ENCODE measurements at places on chromosomes 11 and 22.

DNA sequence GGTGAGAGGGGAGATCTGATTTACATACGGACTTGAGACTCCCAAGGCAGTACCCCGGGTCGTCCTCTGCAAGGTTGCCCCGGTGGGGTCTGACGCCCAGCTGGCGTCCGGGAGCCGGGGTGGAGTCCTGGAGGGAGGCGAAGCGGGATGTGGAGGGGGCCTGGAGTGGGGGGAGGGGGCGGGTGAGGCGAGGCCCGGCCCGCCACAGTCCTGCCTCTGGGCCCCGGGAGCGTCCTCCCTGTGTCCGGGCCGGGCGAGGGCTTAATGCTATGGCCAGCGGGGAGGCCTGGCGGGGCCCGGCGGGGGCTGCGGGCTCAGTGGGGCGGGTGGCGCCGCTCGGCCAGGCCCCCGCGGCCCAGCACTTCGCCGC is 2.4 kb upstream of the MYBPC3 start:
- no peak for DNase-seq

DNA sequence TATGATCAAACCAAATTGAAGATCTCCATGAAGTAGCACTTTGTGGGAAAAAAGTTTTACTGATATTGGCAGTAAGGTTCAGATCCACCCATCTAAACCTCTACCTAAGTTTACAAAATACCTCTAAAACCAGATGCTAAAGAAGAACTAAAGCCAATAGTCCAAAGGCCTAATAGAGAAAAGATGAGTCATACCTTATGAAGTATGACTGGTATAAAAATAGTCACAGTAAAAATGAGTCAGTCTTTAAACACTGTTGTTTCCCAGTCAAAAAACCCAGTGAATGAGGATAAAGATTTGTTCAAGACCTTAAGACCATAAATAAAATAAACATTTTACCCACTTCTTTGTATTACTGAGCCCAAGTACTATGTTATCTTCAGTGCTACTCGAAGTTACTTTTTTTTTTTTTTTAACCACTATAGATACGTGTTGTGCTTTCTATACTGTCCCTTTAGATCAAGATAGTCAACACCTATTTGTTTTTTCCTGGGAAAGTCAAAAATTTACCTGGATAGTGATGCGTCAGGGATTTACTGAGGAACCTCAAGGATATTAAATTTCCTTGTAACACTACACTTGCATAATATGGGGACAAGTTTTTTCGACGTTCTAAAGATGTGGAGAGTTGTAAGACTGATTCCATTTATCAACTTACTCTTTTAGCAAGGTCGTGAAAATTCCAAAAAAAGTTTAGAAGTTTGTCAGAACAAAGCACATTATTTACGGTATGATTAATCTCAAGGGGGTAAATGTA is 87.3 kb downstream of the CCDC73 start:
- DNase-seq: peak; percentile 38

DNA sequence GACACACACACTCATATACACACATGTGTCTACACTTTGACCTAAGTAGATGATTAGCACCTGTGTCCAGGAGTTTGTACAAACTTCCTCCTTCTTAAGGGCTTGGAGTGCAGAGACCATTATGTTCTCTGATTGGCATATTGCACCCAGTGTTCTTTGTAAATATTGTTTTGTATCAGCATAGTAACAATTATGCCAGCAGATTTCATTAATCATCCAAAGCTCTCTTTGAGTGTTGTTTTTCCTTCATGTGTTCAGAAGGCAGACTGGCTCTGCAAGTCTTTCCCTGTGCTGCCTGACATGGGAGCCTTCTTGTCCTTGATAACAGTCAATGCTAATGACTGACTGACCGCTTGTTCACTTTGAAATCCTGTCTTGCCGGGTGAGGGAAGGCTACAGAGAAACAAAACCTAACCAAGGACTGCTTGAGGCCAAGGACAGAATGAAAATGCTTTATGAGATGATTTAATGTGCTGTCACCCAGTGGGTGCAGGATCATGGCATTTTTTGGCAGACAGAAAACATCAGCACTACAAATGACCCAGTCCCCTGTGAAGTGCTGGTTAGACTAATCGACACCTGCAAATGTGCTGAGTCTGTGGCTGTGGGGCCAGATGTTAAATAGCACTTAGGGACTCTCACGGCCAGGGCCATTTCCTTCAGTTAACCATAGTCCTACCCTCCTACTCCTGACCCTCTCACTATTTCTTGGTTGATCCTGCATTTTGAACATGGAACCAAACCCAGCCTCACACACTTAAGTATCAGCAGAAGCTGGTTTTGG is 6.6 kb upstream of the BARX2 start:
- DNase-seq: no peak

GRCh38 chr11:20154381-20154780 is 5.9 kb downstream of the DBX1 start:
- DNase-seq: no peak

DNA sequence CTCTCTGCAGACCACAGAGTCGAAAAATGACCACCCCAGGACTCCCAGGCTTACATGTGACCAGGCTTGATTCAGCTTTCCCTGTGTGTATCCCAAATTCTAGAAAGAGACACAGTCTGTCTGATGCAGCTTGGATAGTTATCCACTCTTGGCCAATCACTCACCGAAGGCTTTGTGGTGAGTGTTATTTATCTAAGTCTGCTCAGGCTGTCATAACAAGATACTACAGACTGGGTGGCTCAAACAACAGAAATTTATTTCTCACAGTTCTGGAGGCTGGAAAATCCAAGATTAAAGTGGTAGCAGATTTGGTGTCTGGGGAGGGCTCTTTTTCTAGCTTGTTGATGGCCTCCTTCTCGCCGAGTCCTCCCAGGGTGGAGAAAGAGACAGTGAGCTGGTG is 63.2 kb downstream of the ZBTB16 start:
- DNase-seq: no peak

DNA sequence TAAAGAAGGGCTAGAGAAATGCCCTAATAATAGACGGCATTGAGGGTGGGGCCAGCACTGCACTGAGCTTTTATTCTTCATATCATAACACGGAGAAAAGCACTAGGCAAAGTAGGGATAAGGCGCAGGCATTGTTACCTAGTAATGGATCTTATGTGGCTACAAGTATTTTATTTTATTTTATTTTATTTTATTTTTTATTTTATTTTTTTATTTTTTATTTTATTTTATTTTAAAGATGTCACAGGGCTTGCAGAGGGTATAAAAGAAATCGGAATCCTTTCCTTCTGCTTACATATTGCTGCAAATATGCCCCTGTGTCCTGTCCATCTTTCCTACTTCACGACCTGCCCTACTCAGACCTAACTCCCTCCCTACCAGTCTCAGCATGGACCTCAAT is 452.0 kb upstream of the KIRREL3 start:
- DNase-seq: no peak

GRCh38 chr11:31995525-31996094 is 95.3 kb upstream of the RCN1 start:
- no peak for DNase-seq

GRCh38 chr11:70407121-70407520 is 8.8 kb downstream of the CTTN start:
- DNase-seq: no peak

- no peak for DNase-seq
These were observed 7.3 kb downstream of the RGL4 start for GRCh38 chr22:23698094-23698493.

DNA sequence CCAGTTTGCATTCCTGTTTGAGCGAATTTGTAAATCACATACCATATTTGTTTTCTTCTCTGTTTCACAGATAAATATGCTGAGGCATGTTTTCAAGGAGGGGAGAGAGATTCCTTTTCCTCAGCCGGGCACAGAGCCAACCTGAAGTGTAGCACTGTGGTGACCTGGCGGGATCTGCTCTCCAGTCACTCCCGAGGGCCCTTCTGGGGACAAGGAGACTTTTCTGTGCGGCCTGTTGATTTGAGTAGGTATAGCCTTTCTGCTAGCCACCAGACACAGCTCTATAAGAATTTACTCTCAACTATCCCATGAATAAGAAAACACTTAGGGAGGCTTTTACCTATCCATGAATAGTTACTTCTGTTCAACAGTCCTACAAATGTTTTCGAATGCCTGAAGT is 63.5 kb upstream of the FDX1 start:
- DNase-seq: no peak

GRCh38 chr11:62463121-62463542 is 44.3 kb downstream of the SCGB1A1 start:
- DNase-seq: no peak

DNA sequence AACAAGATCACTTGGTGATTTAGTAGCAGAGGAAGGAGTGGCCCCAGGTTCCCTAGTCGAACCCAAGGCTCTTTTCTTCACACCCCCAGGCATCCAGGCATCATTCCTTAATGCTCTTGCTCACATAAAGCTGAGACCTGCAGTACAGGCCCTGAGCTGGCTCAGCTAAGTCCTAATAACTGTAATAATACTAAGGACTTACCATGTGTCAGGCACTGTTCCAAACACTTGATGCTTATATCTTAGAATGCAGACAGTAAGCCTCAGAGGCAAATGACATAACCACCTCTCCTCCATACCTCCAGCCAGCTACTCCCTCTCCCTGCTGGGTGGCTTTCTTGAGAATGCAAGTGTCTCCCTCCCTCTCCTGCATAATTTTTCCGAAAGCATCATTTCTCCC is 33.2 kb downstream of the ANKK1 start:
- no peak for DNase-seq

- no peak for DNase-seq
These were observed 18.2 kb downstream of the LIMK2 start for GRCh38 chr22:31230155-31230870.

- DNase-seq: no peak
These were observed 375.2 kb downstream of the BRD1 start for GRCh38 chr22:49452362-49452946.

DNA sequence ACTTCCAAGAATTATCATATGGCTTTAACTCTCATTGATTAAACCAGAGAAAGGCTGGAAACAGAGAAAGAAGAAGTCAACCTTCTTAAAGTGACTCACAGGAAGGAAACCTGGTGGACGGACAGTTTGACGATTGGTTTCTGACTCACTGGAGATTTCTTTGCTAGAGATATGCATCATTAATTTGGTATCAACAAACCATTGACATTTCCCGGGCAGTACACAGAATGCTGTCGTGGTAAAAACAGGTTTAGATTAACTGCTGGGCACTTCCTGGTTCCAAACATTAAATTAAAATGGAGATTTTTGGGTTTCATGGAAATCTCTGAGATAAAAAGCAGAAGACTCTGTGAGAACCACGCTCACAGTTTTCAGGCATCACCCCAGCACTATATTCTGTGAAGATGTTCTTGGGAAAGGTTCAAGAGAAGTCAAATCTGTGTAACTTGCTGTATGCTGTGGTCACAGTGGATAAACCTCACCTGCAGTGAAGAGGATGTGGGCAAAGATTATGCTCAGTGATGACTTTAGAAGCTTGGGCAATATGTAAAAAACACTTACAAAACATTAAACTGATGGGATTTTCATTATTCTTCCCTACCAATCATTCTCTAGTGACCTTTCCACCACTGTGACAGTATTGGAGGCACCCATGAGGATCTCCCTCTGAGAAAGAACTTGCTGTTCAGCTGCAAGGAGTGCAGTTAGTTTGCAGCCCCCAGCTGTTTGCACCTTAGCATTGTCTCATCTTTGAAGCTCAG is 61.1 kb upstream of the CD44 start:
- DNase-seq: peak; percentile 93

DNA sequence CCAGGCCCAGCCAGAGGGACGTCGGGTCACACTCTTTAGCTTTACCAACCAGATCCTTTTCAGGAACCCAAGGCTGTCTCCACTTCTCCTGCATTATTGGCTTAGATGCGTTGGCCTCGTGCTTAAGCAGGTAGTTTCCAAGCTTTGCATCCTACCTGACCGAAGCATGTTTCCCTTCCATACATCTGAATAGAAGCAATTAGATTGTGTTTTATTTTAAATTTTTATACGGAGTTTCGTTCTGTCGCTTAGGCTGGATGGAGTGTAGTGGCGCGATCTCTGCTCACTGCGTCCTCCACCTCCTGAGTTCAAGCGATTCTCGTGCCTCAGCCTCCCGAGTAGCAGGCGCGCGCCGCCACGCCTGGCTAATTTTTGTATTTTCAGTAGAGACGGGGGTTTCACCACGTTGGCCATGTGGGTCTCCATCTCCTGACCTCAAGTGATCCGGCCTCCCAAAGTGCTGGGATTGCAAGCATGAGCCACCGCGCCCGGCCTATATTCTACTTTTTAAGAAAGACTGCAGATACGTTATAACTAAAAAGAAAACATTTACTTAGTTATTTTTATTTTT is 677 bp downstream of the DYNC2H1 start:
- no peak for DNase-seq

GRCh38 chr11:128456566-128457268 is 130.6 kb downstream of the ETS1 start:
- DNase-seq: no peak

DNA sequence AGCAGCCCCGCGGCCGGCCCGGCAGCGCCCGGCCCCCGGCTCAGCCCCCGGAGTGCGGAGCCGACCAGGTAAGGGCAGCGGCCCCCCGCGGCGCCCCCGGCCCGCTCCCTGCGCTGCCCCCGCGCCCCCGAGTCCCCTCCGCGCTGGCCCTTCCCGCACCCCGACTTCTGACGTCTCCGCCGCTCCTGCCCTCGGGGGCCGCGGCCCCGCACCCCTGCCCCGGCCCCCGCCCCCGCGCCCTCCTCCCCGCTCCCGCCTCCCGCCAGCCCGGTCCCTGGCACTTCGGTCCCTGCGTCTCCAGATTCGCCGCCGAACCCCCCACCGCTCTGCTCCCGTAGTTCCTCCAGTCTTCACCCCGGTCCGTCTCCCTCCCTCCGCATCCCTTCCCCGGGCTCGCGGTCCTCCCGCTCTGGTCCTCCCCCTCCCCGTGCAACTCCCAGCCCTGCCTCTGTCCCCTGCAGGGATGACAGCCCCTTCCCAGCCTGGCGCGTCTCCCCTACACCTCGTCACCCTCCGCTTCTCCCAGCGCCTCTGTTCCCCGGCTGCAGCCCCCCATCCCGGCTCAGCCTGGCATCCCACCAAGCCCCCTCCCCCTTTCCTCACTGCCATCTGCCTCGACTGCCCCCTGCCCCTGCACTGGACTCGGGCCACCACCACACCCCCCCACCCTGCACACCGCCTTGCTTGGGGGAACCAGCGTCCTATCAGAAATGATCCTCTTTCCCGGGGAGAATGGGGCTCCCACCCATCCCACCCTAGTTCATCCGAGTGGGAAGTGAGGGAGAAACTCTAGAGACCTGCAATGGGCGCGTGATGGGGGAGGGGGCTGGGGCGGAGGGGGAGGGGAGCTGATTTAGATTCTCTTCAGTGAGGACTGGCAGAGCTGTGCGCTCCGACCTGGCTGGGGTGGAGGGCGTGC is 531 bp downstream of the GRIK4 start:
- DNase-seq: no peak

Measured in bone marrow (tissue), 2 donors.